Activated CD4-positive, alpha-beta T cell treated with anti-CD3 and anti-CD28 coated beads for 36 hours (primary cell): ENCODE measurements at places on chromosomes 7 and 10. TPM values are rescaled to one million over a fixed set of nuclear protein-coding genes. Genes with fewer than 3 reads are reported as not detected.

RAB19 gene
- 12.8 TPM for total RNA-seq

PILRA gene
- 0.90 TPM for total RNA-seq

ARHGEF35 gene
- 5.1 TPM for total RNA-seq

PIP4K2A gene
- total RNA-seq = 108 TPM

DNA sequence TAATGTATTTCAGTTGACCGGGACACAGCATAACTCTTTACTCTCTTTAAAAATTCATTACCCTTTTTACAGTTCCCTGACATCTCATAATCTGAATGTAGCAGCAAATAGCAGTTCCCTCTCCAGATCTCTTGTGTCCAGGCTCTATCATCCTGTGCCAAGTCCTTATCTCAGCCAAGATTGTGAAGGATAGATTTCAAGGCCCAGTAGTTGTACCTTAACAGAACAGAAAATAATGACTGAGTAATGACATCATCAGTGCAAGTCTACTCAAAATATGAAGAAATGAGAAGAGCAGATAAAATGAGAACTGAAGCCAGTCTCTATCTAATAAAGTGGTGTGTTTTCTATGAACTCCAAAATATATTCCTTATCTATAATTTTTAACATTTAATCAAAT lies 92.6 kb downstream of the TFEC start:
- DNase-seq = no peak

DNA sequence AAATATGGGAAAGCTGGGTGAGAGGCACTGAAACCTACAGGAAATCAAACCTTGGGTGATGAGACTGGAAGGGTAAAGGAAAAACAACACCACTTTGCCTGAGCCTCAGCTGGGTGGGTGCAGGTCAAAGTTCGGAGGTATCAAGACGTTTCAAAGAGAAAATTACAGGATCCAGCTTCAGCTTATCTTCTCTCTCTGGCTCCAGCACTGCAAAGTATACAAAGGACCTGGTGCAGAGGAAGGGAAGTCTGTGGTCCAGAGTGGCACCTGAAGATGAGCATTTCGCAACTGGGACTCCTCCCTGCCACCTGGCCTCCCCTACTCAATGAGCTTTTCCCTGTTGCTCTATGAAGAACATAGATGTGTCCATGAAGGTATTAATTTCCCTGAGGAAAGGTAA lies 6.4 kb upstream of the FXYD4 start:
- DNase-seq = no peak

DNA sequence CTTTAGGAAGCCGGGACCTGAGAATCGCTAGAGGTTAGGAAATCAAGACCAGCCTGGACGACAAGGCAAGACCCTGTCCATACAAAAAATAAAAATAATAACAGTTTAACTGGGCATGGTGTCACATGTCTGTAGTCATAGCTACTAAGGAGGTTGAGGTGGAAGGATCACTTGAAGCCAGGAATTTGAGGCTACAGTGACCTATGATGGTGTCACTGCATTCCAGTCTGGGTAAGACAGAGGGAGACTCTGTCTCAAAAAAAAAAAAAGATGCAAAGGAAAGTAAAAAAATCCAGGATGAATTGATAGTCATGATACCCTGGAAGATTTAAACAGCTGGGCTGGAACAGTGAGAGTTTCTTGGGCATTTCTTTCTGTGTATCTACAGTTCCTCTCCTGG lies 463.2 kb downstream of the GALNT17 start:
- no peak for DNase-seq

- DNase-seq = peak; percentile 23
Observed at GRCh38 chr7:16078076-16078952, 343.0 kb downstream of the CRPPA start.

DNA sequence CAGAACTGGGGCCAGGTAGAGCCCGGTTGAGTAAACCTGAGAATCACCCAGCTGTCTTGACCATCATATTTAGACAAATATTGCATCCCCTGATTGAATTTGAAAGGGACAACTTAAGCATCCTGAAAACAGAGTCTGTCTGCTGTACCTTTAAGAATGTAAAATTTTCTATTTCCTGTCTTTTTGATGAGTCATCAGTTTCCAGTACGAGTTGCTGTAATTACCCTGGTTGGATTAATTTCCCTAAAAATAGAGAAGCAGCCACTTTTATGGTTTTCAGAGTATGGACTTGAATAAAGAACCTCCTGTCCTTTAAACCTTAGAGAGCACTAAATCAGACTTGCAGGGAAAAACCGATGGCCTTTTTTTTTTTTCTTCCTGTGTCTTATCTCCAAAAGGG lies 164.6 kb upstream of the SH2B2 start:
- no peak for DNase-seq

GRCh38 chr10:55470840-55471239 lies 669.8 kb upstream of the PCDH15 start:
- no peak for DNase-seq

DNA sequence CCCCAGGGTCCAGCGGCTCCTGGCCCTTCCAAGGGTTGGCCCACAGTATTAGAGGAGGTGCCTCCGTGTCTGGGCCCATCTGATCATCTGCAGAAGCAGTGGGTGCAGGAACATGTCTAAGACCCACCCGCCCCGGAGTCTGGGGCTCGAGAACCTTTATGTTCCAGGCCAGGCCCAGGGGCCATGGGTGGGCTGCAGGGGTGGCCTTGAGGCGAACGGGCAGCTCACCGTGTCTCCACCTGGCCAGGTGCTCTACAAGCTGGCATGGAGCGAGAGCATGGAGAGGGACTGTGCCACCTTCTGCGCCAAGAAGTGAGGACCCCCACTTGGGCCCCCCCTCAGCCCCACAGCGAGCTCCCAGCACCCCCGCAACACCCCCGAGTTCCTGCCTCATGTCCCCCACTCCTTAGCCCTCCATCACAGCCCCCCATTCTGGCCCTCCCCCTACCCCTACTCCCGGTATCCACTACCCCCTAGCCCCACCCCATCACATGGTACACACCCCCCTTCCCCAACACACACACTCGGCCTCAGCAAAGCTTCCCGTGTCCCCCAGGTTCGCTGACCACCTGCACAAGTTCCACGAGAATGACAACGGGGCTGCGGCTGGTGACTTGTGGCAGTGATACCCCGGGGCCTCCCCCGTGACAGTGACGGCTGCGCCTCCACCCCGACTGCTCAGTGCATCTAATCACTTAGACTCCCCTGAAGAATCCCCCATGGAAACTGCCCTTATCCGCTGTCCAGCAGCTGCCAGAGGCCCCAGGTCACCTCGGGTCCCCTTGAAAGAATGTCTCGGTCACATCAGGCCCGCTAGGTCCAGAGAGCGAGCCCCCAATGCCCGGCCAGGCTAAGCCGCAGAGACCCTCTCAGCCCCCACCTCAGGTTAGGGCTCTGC lies 4.0 kb upstream of the SH2B2 start:
- DNase-seq = no peak

GRCh38 chr7:103423467-103424179 lies 22.4 kb downstream of the SLC26A5 start:
- no peak for DNase-seq

DNA sequence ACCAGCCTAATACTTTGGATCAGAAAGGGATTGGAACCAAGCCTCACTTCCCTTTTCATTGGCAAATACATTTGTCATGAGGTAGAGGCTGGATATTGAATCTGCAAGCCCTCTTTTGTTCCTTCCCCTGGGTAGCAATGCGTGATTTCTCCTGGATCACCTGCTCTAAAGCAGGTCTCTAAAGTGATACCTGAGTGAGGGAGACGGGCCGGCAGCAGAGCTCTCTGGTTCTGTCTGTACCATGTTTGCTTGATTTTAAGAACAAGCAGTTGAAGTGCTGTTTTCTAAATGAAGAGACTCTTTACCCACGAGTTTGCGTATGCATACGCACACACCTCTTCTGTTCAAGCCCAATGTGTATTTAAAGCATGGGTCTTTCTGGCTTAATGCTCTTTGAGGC lies 41.1 kb downstream of the GARS1 start:
- DNase-seq = no peak

- DNase-seq = no peak
Observed at GRCh38 chr7:23619141-23619540, 22.0 kb downstream of the CCDC126 start.

GRCh38 chr7:116426428-116427156 lies 72.9 kb upstream of the CAV2 start:
- DNase-seq = peak; percentile 11

- no peak for DNase-seq
Observed at GRCh38 chr7:74141705-74142104, 32.5 kb upstream of the EIF4H start.

DNA sequence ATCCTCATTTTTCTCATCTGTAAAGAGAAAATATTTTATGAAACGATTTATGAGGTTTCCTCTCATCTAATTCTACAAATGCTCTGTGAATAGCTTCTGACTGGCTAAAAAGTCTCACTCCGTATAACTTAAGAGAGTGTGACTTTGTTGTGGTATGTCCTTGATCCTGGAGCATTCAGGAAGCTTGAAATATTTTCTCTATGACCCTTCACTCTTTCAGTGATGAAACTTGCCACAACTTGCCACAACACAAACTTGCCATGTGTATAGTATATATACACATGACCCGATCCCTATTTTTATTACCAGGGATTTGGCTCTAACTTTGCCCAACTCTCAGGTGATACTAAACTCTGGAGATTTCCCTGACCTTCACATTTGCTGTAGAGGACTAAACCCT lies 74.1 kb downstream of the TES start:
- no peak for DNase-seq
